ENCODE measurements at places on chromosomes 12 and 14.

GRCh38 chr14:69841656-69842055 is 37.6 kb upstream of the SMOC1 start:
- DNase-seq: no peak

GRCh38 chr12:93621986-93622385 is 49.5 kb downstream of the SOCS2 start:
- no peak for DNase-seq

DNA sequence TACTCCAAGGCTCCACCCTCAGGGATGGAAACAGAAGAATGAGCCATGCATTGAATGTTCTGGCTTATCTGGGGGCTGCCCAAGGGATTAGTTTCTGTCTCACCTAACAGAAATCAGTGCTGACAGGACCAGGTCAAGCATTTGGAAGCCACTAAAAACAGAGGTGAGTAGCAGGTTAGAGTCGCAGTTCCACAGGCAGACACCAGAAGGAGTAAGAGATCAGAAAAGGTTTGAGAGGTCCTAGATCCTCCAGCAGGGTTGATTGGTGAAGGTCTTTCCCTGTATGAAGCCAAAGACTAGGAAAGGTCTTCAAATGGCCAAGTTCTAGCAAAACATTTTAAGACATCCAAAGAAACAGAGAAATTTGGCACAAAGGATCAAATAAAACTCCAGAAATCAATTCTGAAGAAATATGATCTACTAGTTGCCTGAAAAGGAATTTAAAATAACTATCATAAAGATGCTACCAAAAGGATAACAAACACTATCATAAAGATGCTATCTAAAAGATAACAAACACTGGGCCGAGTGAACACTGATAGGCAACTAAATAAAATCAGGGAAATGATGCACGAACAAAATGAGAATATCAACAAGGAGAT is 19.5 kb upstream of the TTC9 start:
- peak; percentile 73 for DNase-seq

DNA sequence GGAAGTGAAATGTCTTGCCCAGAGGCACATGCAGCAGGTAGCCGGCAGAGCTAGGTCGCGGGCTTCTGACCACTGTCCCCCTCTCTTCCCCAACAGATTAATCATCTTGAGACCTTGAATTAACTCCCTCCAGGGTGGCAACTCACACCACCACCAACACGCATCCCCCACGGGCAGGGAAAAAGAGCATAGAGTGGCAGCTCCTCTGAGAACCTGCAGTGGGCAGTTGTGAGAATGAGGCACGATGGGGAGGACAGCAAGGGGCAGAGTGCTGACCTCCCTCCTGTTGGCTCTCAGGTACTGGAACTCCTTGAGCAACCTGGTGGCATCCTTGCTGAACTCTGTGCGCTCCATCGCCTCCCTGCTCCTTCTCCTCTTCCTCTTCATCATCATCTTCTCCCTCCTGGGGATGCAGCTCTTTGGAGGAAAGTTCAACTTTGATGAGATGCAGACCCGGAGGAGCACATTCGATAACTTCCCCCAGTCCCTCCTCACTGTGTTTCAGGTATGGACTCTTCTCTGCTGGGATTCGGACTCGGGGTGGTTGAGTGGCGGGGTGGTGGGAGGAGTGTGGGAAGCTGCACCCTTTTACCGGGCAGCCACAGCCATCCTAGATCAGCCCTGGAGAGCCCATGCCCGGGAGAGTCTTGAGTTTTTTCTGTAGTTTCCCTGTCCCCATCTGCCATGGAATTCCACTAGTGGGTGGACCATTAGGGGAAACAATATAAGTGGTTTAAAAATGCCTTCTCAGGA is 213.3 kb upstream of the FKBP4 start:
- no peak for DNase-seq

GRCh38 chr14:51704545-51704944 is 52.8 kb downstream of the FRMD6 start:
- DNase-seq: no peak

DNA sequence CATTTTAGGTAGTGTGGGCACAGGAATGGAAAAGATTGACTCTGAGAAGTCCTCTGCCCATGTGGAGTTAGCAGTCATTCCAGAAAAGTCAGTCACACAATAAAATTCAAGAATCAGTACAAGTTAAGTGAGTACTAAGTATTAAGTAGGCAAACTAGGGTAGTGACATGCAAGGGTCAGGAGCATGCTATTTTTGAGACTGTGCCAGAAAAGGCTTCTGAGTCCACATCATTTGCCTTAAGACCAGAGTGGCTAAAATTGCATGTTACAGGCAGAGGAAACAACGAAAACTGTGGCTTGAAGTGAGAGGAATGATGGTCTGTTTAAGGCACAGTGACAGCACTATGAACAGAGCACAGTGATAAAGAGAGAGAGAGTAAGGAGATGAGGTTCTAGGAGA is 108.9 kb downstream of the SLC6A15 start:
- no peak for DNase-seq

- DNase-seq: no peak
These were observed 250.5 kb downstream of the ASCL1 start for GRCh38 chr12:103207936-103208335.

DNA sequence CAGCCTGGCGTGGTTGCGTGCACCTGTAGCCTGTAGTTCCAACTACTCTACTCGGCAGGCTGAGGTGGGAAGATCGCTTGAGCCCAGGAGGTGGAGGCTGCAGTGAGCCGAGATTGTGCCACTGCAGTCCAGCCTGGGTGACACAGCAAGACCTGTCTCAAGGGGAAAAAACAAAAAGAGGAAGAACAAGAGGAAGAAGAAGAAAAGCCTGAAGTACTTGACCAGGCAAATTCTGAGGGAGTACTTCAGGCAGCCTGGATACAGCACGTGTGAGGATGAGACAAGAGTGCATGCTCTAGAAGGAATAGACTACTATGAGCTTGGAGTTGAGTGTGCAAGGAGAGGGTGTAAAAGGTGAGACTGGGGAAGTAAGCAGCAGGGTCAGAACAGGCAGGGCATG is 1.8 kb downstream of the GDF3 start:
- peak; percentile 53 for DNase-seq

DNA sequence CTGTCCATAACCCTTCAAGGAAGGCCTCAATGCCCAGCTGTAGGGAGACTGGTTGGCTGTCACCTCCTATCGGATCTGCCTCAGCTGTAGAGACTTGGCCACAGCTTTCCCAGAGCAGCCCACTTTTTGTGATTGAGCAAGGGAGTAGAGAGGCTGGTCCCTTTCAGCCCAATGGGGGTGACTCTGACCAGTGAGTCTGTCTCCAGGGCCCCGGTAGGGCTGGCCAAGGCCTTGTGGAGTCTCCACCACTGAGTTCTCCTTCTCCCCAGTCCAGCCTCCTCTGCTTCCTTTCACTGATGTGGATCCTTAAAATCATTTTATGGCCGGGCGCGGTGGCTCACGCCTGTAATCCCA is 14.5 kb upstream of the HPD start:
- DNase-seq: no peak
